ENCODE measurements at places on chromosomes 6 and 20.

GRCh38 chr20:58518896-58519593 is 3.8 kb upstream of the APCDD1L start:
- no peak for DNase-seq

- DNase-seq = no peak
These were observed 15.4 kb downstream of the ENPP3 start for GRCh38 chr6:131652472-131652871.

DNA sequence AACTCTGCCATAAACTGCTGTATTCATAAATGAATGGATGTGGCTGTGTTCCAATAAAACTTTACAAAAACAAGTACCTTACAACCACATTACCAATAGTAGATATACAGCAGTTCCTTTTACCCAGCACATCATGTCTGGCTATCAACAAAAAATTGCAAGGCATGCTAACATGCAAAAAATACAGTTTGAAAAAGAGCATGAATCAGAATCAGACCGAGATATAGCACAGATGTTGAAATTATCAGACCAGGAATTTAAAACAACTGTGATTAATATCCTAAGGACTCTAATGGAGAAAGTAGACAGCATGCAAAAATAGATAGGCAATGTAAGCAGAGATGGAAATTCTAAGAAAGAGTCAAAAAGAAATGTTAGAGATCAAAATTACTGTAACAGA is 8.4 kb upstream of the NUS1 start:
- no peak for DNase-seq

DNA sequence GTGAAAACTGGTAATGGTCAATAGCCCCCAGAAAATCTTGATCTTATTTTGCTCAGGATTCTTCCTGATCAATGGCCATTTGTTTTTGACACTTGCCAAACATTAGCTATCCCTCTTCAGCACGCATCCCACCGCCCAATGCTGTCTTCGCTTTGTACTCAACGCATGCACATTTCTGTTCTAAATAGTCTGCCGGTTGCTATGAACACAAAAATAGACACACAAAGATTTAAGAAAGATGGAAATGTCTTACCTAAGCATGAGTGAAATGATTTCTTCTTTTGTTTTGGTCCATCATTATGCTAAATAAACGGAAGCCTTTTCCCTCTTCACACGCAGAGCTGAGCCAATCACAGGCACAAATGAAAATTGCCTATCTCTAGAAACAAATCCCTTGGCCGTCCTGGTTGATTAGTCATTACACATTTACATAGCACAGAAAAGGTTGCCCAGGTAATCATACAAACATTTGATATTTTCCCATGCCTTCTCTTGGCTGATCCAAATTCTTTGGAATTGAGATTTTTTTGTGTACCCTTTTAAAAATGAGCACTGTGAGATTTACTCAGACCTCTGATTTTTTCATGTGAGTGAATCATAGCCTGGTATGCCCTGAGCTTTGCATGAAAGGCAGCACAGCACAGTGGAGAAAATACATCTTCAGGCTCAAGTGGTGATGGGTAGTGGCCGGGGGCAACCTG is 70.5 kb upstream of the FAM184A start:
- no peak for DNase-seq

GRCh38 chr6:21438986-21439352 is 154.6 kb upstream of the SOX4 start:
- DNase-seq = no peak

DNA sequence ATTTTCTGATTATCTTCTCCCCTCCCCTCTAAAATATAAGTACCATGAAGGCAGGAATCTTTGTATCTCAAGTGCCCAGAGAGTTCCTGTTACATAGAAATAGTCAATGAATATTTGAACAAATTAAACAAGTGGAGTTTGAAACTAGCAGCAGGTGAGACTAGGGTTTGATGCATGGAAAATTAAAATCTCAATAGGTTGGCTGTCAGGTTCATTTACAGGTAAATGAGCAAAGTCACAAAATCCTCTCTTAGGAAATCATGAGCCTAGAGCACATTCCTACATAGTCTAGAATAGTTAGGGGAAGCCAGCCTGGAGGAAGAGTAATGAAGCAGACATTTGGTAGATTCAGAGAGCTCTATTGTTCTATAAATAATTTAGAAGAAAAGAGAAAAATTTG is 140.4 kb downstream of the HS3ST5 start:
- DNase-seq = no peak

DNA sequence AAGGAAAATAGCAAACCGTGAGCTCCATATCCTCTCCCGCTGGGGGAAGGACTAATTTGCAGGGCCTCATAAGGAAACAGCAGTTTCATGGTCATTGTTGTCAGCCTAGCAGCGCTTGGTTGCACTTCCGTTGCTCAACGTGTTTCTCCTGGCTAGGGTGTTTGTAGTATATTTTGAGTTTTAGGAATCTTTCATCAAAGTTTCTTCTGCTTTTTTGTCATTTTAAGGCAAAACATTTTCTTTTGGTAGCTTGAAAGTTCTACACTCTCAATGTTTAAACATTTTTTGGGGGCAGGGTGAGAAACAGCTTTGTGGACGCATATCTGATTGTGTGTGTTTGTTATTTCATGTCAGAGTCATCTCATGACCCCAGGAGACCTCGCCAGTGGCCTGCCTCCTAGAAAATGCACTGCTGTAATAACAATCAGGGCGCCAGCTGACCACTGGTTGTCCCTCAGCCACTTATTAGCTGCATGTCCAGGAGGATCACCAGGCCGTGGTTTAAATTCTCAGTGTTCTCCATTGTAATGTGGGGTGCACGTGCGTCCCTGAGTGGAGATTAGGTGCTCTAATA is 20.6 kb downstream of the JARID2 start:
- no peak for DNase-seq

DNA sequence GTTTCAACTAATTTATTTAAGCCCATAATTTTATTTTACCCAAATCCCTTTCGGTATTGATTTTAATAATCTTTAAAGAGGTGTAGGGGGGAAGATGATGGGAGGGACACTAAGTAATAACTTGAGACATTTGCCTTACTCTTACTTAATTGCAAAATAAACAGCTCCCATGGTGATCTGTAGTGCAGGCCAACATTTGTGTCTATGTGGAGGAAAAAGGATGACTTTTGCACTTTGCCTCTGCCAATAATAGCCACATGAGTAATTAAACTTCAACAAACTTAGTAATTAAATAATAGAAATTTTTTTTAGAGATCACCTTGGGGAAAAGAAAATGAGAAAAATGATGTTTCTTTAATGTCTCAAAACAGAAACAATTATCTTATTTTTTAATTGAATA is 29.9 kb upstream of the CD2AP start:
- DNase-seq = no peak

- DNase-seq = peak; percentile 81
These were observed 66.2 kb upstream of the SNX9 start for GRCh38 chr6:157756708-157757429.

DNA sequence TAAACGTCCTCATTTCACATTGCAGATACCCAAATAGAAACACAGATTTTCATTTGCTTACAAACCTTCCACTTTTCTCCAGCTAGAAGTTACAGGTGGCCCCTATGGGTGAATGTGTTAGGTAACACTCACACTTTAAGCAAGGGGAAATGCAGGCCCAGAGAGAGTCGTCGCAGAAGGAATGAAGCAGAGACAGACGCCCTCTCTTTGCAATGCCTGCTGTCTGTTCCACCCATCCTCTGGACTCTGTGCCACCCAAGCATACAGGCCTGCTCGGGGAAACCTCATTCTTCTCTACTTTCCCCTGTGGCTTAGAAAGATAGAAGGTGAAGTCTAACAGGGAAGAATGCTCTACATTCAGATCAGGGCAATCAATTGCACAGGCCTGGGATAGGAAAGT is 57.2 kb downstream of the LRFN2 start:
- no peak for DNase-seq

DNA sequence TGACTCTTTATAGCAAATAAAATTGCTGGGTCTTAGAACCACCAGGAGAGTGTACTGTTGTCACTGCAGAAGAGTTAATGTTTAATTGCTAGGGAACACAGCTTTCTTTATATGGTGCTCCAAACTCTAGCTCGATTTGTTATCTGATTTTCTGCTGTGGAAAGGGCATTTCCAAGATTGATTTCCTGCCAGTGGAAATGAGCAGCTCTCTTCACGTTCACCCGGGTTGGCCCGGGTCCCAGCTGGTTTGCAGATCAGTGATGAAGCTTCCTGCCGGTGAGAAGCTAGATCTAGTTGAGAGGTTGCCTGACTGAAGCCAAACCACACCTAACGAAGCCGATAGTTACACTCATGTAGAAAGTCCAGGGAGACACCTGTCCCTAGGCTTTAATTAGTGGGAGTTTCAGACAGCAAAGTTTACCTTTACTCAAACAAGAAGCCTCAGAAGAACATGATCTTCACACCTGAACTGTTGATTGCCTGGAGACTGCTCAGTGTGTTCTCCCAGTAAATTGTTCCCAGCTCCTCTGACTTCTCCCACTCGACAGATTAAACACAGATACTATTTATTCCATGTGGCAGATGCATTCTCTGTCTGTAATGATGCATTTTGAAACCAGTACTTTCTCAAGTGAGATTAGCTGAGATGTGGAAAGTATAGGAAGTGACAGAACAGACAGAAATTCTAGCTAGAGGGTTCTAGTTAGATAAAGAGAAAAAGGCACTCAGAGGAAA is 27.8 kb downstream of the PAQR8 start:
- peak; percentile 64 for DNase-seq

GRCh38 chr6:88359530-88360202 is 193.5 kb upstream of the CNR1 start:
- DNase-seq = no peak

DNA sequence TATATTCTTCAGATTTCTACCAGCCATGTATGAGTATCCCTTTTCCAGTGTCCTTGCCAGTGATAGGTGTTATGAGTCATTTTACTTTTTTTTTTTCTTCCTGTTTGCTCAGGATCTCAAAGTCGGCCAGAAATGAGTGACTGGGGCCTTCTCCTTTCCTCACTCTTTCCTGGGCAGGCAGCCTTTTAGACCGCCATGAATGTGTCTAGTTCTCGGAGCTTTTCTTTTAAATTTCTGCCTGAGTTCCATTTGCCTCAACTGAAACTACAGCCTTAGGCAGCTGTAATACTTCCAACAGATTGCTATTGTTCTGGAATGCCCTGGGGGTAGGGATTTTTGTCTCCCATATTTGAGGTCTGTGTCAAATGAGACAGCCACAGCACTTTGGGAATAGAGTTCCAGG is 83.7 kb downstream of the STXBP5 start:
- DNase-seq = no peak

DNA sequence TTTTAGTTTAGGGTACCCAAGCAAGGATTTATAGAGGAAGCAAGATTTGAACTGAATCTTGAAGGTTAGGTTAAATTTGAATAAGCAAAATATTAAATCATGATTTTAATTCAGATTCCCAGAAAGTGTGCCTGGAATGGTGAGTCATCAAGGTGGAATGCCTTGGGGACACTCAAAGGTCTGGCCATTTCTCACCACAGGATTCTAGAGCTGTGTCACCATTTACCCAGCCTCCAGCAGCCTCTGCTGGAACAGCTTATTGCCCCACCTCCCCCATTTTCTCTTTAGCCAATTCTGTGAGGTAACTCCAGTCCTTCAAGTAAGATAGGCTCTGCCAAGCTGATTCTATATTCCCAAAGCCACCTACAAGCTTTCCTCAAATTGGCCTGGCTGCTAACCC is 181.4 kb downstream of the SIM1 start:
- DNase-seq = no peak

- no peak for DNase-seq
These were observed 351.2 kb downstream of the CDC5L start for GRCh38 chr6:44738601-44739146.

GRCh38 chr20:2871661-2872458 is 1.4 kb upstream of the PTPRA start:
- DNase-seq = peak; percentile 73

GRCh38 chr6:167472148-167472547 is 147.3 kb downstream of the TTLL2 start:
- DNase-seq = no peak

- no peak for DNase-seq
These were observed 117.2 kb upstream of the THBS2 start for GRCh38 chr6:169370666-169371343.

GRCh38 chr6:52363228-52363867 is 1.4 kb downstream of the PAQR8 start:
- no peak for DNase-seq

DNA sequence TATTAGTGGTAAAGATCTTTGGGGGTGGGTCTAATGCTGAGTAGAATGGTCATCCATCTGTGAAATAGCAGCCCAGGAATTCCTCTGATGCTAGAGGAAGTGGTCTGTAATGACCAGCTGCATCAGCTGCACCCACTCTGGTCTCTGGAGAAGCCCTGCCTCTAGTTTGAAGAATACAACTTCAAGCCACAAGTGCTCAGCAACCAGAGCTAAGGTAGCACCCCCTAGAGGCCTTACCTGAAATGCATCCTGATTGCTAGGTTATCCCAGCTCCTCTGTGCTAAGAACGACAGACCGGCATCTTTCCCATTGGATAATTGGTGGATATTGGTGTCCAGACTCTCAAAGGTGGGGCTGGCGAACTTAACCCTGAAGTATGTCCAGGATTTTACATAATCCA is 58.2 kb downstream of the DNAH8 start:
- peak; percentile 17 for DNase-seq

- no peak for DNase-seq
These were observed 7.0 kb downstream of the HELZ2 start for GRCh38 chr20:63567136-63567385.

- DNase-seq = no peak
These were observed 107.2 kb downstream of the TOX2 start for GRCh38 chr20:44021900-44022299.

- no peak for DNase-seq
These were observed 47.6 kb upstream of the RBM24 start for GRCh38 chr6:17233531-17233930.

- no peak for DNase-seq
These were observed 9.2 kb downstream of the TUBB2B start for GRCh38 chr6:3218266-3218665.

DNA sequence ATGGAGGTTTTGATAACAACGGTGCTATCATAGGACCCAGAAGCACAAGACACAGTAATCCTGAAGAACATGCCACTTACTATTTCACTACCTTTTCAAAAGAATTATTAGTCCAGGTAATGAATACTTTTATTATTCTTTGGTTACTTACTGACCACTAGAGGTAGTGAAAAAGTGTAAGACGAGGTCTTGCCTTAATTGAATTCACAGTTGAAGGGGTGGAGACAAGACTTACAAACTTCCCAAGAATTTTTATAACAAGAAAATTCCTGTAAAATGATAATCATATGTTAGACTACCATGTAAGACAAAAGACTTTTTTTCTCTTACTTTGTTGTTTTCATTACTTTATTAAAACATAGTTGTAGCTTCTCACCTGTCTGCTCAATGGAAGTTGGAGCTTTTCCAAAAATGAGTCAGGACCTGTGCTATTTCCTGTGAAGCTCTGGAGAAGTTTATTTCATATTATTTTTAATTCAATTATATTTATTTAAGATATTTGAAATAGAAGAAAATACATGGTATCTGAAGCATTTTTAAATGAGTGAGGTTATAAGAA is 52.4 kb downstream of the DOP1A start:
- DNase-seq = no peak
